GM23248 (cell line): ENCODE measurements at places on chromosomes 7 and 10. TPM values are rescaled to one million over a fixed set of nuclear protein-coding genes. Genes with fewer than 3 reads are reported as not detected.

GRCh38 chr10:79411546-79412495, 33.6 kb downstream of the ZCCHC24 start:
- peaks cover 3% of the 10 kb centered on the region; the same call in 1 of the 2 replicates for H3K36me3 ChIP-seq
- no peak for DNase-seq
- H3K4me1 ChIP-seq = peaks cover 23% of the 10 kb centered on the region
- H3K27me3 ChIP-seq = no peaks in the 10 kb centered on the region

DNA sequence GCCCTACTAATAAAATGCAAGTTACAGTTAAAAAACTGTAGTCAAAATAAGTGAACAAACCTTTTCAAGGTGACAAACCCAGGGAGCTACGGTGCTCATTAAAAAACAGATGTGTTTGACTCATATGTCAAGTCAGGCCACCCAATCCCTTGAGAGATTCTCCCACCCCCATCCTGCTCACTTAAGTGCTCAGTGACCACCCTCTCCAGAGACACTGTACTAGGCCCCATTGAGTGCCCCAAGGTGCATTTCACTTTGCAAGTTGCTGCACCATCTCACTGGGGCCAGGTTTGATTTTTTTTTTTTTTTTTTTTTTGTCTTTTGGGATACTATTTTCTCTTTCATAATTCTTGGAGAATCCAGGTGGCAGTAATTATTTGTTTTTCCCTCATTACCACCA, 1.9 kb downstream of the ERV3-1 start:
- no peaks in the 10 kb centered on the region; the same call in 1 of the 2 replicates for H3K36me3 ChIP-seq
- peaks cover 9% of the 10 kb centered on the region for H3K4me1 ChIP-seq
- H3K27ac ChIP-seq = no peak overlapping the region
- H3K27me3 ChIP-seq = no peaks in the 10 kb centered on the region
- H3K4me3 ChIP-seq = no peak overlapping the region

DNA sequence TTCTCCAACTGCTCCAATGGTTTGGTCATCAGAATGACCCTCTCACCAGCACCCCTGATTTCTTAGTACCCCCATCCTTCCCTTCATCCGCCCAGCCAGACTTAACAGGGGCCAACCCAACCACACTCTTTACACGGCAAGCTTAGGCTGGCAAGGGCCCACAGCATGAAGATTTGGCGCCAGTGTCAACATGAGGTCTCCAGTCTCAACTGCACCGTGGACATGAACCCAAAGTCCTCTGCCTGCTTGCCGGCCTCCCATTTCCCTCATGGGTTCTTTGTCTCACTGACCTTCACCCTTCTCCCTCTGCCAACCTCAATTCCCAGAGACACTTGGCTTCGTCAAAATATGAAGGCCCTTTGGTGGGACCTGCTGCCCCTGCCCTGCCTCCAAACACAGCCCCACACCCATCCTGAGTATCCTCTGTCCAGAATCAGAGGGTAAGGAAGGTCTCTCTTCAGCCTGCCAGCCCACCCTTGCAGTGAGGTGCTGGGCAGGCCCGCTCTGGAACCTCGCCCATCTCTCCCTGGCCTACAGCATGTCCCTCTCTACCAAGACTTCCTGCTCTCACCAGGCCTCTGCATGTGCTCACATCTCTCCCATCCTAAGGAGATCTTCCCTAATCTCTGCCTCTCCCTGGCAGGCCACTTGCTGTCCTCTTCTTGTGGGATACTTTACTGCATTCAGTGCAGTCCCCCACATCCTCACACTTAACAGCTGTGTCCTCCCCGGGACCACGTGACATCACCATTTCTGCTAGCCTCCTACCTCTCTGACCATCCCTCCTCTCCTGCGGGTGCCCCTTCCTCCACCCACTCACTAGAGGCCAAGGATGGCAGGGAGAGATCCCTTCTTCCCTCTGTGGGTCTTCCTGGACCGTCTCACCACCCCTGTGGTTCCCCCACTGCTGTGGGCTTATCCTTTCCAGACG, 91.7 kb upstream of the ZMIZ1 start:
- H3K27me3 ChIP-seq = no peaks in the 10 kb centered on the region
- H3K4me3 ChIP-seq = peak overlapping the region; percentile 18
- peak overlapping the region; percentile 88 for H3K27ac ChIP-seq
- H3K4me1 ChIP-seq = peaks cover 47% of the 10 kb centered on the region
- peak; percentile 32 for DNase-seq

DNA sequence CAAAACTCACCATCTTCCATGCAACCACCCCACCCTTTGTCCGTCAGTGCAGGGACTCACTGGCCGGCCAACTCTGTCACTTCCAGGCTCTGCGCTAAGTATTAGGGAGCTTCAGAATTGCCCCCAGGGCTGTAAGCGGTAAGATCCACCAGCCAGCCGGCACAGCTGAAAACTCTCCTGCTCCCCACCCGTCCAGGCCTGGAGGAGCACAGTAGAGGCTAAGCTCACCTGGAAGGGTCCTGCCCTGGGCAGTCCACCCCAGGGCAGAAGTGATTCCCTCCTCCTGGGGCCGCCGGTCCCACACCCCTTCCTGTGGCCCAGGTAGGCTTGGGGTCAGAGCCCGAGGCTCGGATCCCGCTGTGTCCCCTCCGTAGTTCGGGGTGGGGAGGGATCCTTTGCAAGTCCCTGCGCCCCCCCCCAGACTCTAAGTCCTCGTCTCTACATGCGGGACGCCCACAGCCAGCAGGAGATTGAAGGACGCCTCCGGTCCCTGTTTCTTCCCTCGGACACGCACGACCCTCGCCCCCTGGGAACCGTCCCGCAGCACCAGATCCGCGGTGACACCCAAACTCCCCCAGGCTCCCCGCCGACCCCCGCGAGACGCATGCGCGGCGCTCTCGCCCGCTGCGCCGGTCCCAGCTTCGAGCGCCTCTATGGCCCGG, 138.9 kb downstream of the ARHGAP22 start:
- no peak overlapping the region for H3K27ac ChIP-seq
- H3K27me3 ChIP-seq = no peaks in the 10 kb centered on the region
- DNase-seq = no peak
- H3K4me1 ChIP-seq = 0 out of 2 replicates have a peak, but pooled peaks cover under 1% of the 10 kb centered on the region
- no peaks in the 10 kb centered on the region for H3K36me3 ChIP-seq

HOGA1 gene
- total RNA-seq = 0.22 TPM in 1 of 2 replicates, not detected in the other

CALHM1 gene
- not detected in 2 replicates for total RNA-seq

ELMO1 gene
- not detected in 2 replicates for total RNA-seq

DNA sequence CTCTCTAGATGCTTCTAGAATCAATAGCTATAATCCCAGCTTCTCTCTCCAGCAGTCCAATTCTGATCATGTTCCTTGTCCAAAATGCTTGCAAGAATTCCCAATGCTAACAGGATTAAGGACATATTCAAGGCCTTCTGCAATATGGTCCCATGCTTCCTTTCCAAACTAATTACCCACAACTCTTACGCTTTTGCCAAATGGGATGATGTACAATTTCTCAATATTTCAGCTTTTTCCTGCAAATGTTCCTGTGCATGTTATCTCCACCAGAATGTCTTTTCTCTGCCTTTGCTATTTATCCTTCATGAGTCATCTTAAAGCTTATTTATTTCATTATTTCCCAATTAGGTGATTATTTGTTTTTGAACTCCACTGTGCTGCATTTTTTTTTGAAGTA, 556.4 kb downstream of the SORCS1 start:
- peak; percentile 3 for DNase-seq
- H3K36me3 ChIP-seq = no peaks in the 10 kb centered on the region
- 0 out of 2 replicates have a peak, but pooled peaks cover 5% of the 10 kb centered on the region for H3K4me1 ChIP-seq
- H3K27me3 ChIP-seq = no peaks in the 10 kb centered on the region
- no peak overlapping the region for H3K4me3 ChIP-seq
- H3K27ac ChIP-seq = no peak overlapping the region

TAC1 gene
- not detected in 2 replicates for total RNA-seq

DNA sequence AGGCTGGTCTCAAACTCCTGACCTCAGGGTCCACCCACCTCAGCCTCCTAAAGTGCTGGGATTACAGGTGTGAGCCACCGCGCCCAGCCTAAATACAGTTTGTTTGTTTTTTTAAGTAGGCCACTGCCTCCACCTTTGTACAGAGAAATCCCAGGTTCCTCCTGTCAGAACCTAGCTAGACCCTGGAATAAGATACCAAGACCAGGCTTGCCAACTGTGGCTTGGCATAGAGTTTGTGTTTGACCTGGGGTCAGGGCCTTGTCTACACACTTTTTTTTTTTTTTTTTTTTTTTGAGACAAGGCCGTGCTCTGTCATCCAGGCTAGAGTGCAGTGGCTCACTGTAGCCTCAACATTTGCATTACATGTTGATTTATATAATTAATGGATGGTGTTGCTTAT, 34.3 kb upstream of the DNAH11 start:
- H3K27ac ChIP-seq = no peak overlapping the region
- no peaks in the 10 kb centered on the region for H3K36me3 ChIP-seq
- H3K4me1 ChIP-seq = no peaks in the 10 kb centered on the region
- DNase-seq = no peak
- no peaks in the 10 kb centered on the region for H3K27me3 ChIP-seq

WDFY4 gene
- total RNA-seq = not detected in 2 replicates

GRCh38 chr10:14299556-14299955, 31.2 kb downstream of the FRMD4A start:
- no peaks in the 10 kb centered on the region for H3K36me3 ChIP-seq
- H3K27ac ChIP-seq = no peak overlapping the region
- H3K27me3 ChIP-seq = peaks cover 41% of the 10 kb centered on the region
- DNase-seq = no peak
- H3K4me1 ChIP-seq = no peaks in the 10 kb centered on the region
- H3K4me3 ChIP-seq = no peak overlapping the region

- peak; percentile 53 for DNase-seq
- H3K27ac ChIP-seq = no peak overlapping the region
- no peaks in the 10 kb centered on the region for H3K36me3 ChIP-seq
- no peaks in the 10 kb centered on the region for H3K4me1 ChIP-seq
Observed at GRCh38 chr10:126336801-126337200, 51.5 kb downstream of the ADAM12 start.
